ENCODE measurements at places on chromosomes 16 and 17.
A peak's percentile ranks its signal among the peaks of the same experiment; 100 is the strongest.

- no peak for DNase-seq
Measured at GRCh38 chr16:69563605-69564580, 1.9 kb upstream of the NFAT5 start.

DNA sequence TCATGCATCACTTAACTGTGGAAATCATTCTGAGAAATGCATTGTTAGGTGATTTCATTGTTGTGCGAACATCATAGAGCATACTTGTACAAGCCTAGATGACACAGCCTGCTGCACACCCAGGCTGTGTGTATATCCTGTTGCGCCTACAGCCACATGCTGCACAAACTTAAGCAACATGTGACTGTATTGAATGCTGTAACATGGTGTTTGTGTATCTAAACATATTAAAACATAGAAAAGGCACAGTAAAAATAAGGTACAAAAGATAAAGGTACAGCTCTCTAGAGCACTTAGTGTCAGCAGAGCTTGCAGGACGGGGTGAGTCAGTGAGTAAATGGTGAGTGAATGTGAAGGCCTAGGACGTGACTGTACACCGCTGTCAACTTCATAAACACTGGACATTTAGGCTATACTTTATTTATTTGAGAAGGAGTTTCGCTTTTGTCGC lies 11.9 kb downstream of the FOXK2 start:
- DNase-seq, result no peak

GRCh38 chr17:15918661-15919259 lies 26.2 kb upstream of the ADORA2B start:
- no peak for DNase-seq

DNA sequence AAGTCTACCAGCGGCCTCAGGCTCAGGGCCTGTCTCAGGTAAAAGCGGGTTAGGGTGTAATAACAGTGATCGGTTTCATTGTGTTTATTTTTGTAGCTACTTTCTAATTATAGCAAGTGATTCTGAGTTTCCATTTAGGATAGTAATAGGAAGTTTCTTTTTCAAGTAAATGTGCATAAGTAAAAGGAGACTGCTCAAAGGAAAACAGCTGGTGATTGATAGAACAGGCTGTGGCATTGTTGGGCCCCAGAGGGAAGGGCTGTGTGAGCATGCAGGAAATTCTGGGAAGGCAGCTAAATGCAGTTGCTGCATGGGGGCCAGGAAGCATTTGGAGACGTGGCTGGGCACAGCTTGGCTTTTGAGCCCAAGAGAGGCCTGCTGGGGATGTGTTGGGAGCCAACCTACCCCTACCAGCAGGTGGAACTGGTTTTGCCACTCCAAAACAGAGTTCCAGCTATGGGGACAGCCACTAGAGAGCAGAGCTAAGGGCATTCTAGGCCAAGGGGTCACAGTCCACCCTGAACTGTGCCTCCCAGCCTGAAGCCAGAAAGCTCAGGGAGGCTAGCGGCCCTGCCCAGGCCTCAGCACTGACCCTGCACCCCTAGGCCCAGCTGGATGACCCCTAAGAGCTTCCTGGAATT lies 12.6 kb downstream of the SNX20 start:
- DNase-seq, result no peak

DNA sequence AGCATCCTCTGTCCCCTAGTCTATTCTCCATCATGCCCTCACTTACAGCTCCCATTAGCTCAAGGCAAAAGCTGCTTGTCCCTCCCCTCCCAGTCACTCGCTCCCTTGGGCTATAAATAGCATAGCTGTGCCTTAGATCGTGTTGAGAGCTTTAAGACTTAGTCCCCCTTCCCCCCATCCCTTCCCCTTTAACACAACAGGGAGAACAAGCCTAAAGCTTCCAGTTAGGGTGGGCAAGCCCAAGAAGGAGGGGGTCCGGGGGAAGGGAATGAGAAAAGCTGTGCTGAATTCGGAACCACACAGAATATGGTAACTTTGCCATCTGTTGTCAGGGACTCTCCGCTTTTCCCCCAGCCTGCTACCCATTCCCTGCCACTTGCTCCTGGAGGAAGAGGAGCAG lies 4.9 kb upstream of the HIGD1B start:
- DNase-seq, result no peak

DNA sequence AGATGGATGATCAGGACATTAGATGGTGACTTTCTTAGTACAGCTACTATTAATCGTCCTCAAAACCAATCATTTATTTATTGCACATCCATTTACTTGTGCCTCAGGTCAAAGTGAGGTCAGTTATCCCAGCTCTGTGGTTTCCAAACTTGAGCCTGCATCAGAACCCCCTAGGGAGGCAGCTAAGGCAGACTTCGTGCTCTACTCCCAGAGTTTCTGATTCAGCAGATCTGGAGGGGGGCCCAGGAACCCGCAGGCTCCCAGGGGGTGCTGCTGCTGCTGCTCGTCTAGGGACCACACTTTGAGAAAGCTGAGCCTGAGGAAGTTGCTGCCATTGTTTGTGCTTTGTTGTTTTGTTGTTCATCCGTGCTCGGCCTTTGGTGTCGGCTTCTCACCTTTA lies 44.0 kb upstream of the CLEC18B start:
- DNase-seq, result no peak

DNA sequence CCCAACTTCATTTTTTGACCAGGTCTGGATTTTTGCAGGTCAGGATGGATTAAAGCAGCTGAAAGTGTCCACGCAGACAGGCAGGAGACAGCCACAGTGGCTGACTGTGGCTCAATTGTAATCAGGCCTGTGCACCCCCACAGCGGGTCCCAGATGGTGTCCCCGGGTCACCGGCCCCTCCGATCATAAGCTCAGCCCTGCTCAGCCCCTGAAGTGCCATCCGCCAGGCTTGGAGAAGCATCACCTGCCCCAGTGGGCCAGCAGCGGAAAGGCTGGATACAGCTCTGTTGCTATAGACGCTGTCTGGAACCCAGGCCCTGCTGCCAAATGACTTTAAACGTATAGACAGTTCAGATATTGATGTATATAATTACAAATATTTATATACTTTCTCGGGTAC lies 60.6 kb downstream of the RPH3AL start:
- no peak for DNase-seq

DNA sequence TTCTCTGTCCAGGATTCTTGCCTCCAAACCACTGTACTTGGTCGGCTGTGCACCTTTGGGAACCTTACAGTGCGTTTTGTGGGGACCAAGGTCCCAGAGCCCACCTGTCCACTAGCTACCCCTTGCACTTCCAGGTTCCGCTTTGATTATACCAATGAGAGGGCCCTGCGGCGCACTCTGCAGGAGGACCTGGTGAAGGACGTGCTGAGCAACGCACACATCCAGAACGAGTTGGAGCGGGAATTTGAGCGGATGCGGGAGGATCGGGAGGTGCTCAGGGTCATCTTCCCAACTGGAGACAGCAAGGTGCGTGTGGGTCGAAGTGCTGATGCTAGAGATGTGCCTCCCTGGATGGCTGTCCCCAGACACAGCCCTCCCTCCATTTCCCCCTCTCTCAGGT lies 18.8 kb downstream of the POLR2A start:
- no peak for DNase-seq

DNA sequence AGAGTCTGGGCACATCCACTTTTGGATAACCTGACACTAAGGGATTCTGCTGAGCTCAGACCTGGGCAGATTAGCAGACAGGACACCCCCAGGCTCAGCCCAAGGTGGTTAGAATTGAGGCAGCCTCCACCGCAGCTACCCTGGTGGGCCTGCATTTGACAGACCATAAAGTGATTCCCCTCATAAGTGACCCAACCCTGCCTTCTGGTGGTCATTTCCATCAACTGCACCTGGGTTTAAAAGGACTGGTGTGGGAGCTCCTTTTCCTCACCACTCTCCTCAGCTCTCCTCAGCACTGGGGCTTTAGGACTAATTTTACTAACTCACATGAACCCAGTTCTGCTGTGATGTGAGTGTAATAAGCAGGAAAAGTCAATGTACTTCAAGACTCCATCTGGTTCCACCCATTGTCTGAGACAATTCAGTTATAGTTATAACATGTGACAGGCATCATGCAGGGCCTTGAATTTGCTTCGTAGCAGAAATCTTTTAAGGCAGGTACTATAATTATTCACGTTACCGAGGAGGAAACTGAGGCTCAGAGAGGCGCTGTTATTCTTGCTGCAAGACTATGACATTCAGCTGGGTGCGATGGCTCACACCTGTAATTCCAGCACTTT lies 42.5 kb downstream of the MYH3 start:
- DNase-seq, result no peak

GRCh38 chr17:19263641-19264051 lies 26.5 kb downstream of the EPN2 start:
- DNase-seq, result no peak

DNA sequence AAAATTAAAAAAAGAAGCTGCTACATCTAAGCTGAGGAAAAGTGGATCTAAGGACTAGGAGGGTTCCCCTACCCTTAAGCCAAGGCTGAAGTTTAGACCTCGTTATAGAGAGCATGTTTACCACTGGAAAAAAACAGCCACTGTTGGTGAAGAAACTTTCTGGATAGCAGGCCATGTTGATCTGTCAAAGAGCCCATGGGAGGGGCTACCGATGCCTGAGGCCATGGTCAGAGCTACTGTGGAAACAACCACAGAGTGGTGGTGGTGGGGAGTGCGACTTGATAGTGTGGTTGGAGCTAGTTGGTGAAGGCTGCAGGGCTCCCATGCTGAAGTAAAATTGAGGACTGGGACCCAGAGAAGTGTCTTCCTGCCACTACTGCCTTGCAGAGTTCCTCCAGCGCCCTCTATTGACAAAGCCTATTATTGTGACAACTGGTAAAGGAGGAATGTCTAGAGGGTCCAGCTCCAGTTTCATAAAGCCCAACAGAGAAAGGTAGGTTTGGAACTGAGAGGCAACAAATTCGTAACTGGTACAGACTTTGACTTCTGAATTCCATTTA lies 12.7 kb upstream of the FAM20A start:
- DNase-seq, result peak; percentile 64

DNA sequence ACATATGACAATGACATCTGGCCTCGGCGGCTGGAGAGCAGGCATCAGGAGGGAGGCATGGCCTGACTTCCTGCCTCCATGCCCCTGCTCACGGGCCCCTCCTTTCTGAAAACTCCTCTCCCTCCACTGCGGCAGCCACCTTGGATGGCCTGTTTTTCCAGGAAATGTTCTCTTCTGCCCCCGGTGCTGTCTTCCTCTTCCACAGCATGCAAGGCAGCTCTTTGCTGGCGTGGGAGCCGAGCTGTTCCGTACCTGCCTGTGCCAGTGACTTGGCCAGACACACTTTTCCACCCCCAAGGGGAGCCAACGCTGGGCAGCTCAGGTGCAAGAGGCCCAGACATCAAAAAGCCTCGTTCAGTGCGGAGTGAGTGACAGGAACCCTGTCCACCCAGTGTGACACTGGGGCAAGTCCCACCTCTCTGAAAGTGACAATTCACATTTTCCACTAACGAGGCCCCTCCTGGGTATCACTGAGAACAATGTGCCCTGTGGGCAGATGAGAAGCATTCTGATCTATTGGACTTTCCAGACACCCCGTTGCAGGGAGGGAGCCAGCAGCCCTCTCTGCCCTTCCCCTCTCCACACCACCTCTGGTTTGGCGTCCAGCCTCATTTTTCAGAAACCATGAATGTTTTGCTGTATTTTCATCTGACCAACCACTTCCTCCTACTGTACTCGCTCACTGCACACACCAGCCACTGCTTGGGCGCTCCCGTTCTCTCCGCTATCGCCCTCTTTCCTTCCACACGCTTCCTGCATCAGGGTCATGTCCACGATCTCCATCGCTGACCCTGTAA lies 31.2 kb downstream of the NSMCE1 start:
- no peak for DNase-seq

DNA sequence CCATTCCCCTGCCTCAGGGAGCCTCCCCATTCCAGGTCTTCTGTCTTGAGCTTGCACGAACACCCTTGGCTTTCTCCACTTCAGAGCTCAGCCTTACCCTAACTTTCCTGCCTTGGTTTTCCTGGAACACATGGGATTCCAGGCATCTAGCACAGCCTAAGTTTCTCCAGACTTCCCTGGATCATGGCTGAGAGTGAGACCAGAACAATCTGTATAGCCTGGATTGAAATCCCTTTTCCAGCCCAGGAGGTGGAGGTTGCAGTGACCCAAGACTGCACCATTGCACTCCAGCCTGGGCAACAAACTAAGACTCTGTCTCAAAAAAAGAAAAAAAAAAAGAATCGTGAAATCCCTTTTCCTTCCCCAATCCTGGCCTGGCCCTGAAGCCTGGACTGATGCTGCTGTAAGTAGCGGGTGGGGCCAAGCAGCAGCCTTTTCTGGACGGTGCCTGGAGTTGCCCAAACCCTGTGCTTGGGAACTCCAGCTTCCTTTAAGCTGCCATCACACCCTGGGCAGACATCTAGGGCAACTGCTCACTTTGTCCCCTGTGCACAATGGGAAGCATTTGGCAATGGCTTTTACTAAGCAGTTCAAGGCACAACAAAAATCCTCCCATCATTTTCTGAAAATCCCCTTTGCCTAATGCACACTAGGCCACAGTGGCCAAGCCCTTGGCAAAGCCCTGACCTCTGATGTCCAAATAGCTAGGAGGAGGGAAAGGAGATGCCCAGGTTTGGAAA lies 12.0 kb upstream of the SLC16A5 start:
- DNase-seq, result no peak

- DNase-seq, result no peak
Measured at GRCh38 chr16:5062790-5063765, 2.7 kb downstream of the C16orf89 start.

GRCh38 chr16:48608871-48609651 lies 919 bp downstream of the N4BP1 start:
- no peak for DNase-seq

DNA sequence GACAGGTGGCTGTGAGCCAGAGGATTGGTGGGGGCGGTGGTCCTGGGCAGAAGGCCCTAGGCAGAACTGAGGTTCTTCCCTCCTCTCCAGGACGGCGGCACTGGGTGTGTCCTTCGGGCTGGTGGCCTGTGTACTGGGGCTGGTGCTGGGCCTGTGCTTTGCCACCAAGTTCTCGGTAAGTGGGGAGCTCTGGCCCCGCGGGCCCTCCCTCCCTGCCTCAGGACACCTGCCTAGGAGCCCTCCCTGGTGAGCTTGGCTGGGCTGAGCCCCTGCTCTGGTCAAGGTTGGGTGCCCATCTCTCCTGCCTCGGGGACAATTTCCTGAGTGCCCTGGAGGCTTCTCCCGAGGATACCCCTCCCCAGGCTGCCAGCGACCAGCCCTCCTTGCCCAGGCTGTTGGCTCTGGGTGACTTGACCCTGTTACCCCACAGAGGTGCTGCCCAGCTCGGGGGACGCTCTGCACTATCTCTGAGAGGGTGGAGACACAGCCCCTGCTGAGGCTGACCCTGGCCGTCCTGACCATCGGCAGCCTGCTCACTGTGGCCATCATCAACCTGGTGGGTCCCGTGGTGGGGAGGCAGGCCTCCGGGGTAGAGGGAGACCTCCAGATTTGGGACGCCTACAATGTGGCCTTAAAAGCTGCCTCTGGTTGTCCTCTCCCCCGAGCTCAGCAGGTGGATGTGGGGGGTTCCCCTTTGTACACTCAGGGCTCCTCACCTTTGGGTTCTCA lies 42.0 kb downstream of the ADCY7 start:
- DNase-seq, result peak; percentile 52

All from right atrium auricular region (tissue), 2 donors.